Stimulated activated CD8-positive, alpha-beta memory T cell treated with anti-CD3 and anti-CD28 coated beads, Interleukin-7, amount 100 ng/mL, for 1 hour (primary cell): ENCODE measurements at places on chromosomes 1 and 21.

GRCh38 chr1:151998611-151999362 is 5.1 kb upstream of the S100A10 start:
- DNase-seq: no peak

GRCh38 chr1:44408632-44409602 is 3.9 kb downstream of the RNF220 start:
- no peak for DNase-seq

GRCh38 chr1:33876970-33877650 is 13.2 kb downstream of the HMGB4 start:
- DNase-seq: no peak

DNA sequence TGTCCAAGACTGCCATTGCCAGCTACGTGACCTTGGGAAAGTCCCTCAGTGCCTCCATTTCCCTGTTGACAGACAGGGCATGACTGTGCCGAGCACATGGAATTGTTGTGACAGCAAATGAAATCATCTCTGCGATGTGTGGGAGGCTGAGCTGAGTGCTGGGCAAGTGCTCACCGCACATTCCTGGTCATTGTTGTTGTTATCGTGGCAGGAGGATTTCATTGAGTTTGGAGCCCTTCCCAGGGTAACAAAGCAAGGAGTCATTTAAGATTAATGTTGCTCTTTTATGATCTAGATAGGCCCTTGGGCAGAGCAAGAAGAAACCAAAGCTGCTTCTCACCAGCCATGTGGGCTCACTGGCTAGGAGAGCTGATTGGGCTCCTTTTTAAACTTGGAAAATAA is 39.6 kb upstream of the ITPKB start:
- DNase-seq: no peak

- DNase-seq: no peak
Measured at GRCh38 chr1:21884456-21885235, 52.5 kb downstream of the HSPG2 start.

DNA sequence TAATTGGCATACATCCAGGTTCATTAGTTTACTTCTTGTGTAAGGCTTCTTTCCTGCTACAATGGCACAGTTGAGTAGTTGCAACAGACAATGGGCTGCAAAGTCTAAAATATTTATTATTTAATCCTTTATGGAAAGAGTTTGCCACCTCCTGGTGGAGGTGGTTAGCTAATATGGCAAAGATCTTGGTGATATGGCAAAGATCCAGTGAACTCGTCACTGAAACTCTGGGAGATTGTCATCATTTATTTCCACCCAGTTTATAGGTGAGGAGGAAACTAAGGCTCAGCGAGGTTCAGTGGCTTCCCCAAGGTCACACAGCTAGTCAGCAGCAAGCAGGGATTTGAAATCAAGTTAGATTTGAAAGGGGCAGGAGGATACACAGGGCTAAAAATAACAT is 16.1 kb upstream of the IFFO2 start:
- DNase-seq: no peak

DNA sequence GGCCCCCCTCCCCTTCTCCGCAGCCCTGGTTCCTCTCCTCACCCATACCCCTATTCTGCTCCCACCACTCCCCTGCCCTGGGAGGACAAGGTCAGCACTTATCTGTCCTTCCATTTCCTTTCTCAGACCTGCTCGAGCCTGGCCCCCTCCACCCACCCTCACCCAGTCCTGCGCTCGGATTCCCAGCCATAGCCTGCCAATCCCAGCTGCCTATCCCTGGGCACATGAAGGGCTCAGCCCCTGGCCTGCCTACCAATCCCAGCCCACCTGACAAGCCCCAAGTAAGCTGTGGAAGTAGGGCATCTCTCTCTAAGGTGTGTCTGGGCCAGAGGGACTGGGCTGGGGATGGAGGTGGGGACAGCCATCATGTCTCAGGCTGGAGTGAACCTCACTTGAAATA is 5.4 kb downstream of the BLACAT1 start:
- no peak for DNase-seq

GRCh38 chr1:2115702-2116341 is 65.6 kb downstream of the PRKCZ start:
- no peak for DNase-seq

DNA sequence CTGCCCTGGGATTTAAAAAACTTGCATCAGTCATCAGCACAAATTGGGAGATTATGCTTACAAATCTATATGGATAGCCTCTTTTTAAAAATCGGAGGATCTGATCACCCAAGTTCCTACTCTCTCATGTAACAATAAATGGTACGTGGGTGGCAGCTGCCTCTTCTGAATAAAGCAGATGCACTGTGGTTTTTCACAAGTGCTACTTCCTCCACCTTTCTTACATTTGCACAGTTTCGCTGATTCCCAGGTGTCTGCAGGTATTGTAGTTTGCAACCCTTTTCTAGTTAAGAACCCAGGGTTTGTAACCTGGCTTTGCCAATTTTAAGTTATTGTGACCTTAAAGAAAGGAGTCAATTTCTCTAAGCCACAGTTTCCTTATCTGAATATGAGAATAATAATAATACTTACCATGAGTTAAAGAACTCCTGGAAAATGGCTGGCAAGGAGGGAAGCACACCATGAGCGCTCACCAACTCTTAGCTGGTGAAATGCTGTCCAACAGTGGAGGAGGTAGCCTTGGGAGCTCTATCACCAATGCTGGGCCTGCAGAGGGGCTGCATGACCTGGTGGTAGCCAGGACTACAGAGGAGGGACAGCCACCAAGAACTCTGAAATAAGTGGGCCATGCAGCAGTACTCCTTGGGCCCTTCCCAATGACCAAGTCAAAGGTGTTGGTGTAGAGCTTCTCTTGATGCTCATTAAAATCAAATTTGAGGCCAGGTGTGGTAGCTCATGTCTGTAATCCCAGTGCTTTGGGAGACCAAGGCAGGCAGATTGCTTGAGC is 30.2 kb upstream of the KCNA2 start:
- no peak for DNase-seq

- DNase-seq: no peak
Measured at GRCh38 chr1:22287273-22287672, 144.4 kb upstream of the WNT4 start.

GRCh38 chr1:14363036-14363590 is 235.4 kb upstream of the KAZN start:
- DNase-seq: no peak

DNA sequence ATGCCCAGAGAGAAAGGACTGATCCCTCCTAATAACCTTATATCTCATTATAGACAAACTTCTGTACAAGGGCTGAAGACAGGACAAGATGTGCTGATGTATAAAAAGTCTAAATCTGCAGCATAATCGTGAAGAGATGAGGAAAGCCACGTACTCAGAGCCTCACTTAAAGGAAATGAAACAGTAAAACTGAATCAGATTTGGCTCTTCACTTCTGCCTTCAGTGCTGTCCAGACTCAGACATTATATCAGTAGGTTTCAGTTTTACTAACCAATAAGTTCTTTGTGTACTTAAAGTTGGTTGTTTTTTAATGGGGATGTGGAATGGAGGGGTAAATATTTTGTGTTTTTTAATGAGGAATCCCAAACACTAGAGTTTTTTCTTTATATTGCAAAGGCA is 45.3 kb upstream of the RGS1 start:
- no peak for DNase-seq

- DNase-seq: no peak
Measured at GRCh38 chr1:222127526-222128152, 385.8 kb upstream of the DUSP10 start.

DNA sequence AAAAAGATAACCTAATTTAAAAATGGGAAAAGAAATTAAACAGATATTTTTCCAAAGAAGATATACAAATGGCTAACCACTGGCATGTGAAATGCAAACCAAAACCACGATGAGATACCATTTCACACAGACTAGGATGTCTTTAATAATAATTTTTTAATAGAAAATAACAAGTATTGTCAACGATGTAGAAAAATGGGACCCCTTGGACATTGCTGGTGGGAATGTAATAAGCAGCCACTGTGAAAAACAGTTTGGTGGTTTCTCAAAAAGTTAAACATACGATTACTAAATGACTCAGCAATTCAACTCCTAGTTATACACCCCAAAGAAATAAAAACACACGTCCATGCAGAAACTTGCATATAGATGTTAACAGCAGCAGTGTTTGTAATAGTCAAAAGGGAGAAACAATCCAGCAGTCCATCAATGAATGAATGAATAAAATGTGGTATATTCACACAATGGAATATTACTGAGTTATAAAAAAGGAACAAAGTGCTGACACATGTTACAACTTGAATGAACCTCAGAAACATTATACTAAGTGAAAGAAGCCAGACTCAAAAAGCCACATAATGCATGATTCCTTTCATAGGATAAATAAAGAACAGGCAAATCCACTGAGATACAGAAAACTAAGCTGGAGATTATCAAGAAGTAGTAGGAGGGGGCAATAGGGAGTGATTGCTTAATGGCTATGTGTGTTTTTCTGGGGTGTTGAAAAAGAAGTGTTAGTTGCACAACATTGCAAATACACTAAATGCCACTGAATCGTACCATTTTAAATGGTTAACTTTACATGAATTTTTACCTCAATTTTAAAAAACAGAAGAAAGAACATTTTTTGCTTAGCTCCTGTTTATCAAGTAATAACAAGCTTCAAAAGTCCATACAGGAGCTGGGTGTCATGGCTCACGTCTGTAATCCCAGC is 4.1 kb downstream of the PPT1 start:
- no peak for DNase-seq

- no peak for DNase-seq
Measured at GRCh38 chr1:158005224-158005623, 11.8 kb downstream of the KIRREL1 start.

DNA sequence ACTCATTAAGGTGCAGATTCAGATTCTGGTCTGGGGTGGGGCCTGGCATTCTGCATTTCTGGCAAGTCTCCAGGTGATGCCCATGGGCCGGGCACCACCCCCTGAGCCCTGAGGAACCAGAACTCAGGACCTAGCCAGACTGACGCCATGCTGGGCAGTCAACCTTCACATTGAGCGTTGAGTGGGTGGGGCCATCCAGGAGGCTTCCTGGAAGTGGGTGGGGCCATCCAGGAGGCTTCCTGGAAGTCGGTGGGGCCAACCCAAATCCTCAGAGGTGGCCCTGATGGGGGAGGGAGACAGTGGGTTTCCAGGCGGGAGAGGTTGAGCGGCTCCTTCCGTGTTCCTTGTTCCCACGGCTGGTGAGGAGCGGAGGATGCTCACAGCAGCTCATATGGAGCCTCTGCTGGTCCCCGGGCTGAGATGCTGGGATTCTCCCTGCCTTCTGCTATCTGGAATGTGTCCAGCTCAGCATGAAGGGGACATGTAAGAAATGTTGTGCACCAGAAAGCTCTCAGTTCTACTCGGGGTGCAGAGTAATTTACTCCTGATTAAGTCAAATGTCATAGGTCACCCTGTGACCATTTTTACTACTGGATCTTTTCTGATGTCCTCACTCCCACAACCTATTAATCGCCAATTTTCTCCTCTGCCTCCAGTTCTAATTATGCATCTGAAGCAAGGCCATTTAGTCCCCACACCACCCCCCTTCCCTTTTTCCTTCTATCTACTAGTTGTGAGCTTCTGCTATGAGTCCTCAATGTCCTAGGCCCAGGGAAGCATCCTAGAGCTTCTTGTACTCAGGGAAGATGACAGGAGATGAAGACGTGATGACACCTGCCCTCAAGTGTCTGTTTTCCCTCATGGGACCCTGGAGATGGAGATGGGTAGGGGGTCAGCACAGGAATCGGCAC is 435.4 kb downstream of the PTPRU start:
- no peak for DNase-seq

DNA sequence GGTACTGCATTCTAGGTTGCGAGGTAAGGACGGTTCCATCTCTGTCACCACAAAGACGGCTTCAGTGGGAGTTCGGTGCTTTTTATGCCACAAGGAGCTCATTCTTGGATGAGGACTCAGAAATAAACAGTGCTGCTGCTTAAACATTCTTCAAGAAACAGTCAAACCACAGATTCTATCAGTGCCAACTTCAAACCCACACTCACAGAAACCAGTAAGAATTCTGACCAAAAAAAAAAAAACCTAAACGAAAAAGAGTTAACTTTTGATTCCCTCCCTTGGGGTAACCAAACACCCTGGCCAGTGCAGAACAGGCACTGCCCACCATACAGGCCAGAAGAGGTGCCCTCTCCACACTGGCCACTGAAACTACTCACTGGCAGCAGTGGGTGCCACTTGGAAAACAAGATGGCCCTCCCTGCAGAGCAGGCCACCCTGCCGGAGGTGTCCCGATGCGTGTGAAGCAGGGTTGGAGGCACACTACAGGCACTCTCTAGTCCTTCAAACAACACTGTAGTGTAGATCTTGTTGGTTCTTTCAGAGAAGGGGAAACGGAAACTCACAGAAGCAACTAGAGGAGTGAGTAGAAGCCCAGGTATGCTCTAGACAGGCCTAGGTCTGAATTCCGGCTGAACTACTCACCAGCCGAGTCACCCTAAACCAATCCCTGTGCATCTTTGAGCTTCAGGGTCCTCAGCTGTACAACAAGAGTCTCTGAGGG is 87.3 kb upstream of the TLR5 start:
- no peak for DNase-seq

GRCh38 chr1:94820936-94821335 is 779 bp downstream of the SLC44A3 start:
- no peak for DNase-seq

DNA sequence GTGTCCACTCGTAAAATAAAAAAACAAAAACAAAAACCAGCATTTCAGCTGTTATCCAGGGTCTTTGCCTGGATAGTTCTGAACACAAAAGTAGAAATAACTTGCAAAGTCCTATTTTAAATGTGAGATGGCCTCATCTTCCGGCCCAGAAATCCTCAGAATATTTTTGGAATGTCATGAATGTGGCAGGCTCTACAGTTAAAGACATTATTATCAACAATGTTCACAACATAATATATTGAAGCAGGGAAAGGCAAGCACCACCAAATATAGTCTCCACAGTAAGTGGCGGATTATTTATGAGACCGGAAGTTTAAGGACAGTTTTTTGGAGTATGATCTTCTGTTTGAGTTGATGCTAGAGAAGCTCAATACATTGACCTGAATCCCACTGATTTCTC is 1.2 kb upstream of the C1orf198 start:
- DNase-seq: no peak

DNA sequence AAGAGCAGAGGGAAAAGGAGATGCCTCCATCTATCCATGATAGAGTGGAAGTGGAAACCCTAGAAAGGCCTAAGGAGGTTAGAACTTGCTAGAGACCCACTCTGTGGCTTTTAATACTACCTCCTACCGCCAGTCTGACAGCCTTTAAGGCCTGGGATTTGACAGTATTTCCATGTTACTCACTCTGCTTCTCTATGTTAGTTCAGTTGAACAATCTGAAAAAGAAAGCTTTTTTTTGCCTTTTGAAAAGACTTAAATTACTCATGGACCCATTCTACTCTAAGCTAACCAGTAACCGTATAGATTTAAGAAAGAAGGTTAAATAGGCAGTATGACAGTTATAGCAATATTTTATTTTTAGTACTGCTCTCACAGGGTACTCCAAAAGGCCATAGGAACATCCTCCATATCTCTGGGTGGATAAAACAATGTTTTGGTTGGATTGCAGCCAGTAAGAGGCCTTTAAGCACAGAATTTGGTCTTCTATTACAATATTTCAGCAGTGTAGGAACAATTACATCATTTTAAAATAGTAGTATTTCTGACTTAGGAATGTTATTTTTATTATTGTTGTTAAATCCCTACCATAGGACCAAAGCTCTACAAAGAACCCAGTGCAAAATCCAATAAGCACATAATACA is 15.9 kb upstream of the GPR25 start:
- DNase-seq: no peak

- DNase-seq: no peak
Measured at GRCh38 chr1:75855734-75856133, 59.1 kb downstream of the MSH4 start.

GRCh38 chr21:33368124-33368523 is 35.1 kb upstream of the IFNGR2 start:
- DNase-seq: no peak

- no peak for DNase-seq
Measured at GRCh38 chr1:199918196-199918769, 109.2 kb upstream of the NR5A2 start.

- DNase-seq: no peak
Measured at GRCh38 chr1:16605532-16606505, 7.5 kb downstream of the NBPF1 start.
